Activated CD8-positive, alpha-beta memory T cell treated with anti-CD3 and anti-CD28 coated beads for 1 hour (primary cell): ENCODE measurements at places on chromosomes 12 and 14.

GRCh38 chr12:15336768-15337553 is 14.7 kb downstream of the PTPRO start:
- DNase-seq: no peak

GRCh38 chr12:65608319-65608916 is 215.9 kb upstream of the HMGA2 start:
- DNase-seq: no peak

- DNase-seq: no peak
These were observed 48.6 kb upstream of the GTF2A1 start for GRCh38 chr14:81269100-81269978.

GRCh38 chr14:69990323-69990722 is 111.1 kb downstream of the SMOC1 start:
- DNase-seq: no peak

- no peak for DNase-seq
These were observed 59.8 kb downstream of the WASHC4 start for GRCh38 chr12:105167346-105167745.

DNA sequence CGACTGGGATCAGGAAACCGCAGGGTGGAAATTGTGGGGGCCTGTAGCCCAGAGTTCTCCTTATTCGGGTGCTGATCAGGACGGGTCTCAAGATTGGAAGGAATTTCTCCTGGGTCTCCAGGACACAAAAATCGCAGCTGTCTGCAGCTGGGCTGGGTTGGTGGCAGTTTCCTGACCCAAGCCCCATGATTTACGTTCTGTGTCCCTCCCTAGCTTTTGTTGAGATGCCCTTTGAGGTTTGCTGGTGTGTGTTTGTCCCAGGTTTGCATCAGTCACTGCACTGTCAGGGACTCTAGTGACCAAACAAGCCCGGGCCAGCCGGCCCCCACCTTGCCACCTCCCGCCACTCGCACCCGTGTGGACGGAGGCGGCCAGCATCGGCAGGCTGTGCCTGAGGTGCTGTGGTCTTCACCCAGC is 89.5 kb downstream of the FBXL14 start:
- DNase-seq: no peak

- DNase-seq: no peak
These were observed 151.9 kb upstream of the NOS1 start for GRCh38 chr12:117513353-117513752.

DNA sequence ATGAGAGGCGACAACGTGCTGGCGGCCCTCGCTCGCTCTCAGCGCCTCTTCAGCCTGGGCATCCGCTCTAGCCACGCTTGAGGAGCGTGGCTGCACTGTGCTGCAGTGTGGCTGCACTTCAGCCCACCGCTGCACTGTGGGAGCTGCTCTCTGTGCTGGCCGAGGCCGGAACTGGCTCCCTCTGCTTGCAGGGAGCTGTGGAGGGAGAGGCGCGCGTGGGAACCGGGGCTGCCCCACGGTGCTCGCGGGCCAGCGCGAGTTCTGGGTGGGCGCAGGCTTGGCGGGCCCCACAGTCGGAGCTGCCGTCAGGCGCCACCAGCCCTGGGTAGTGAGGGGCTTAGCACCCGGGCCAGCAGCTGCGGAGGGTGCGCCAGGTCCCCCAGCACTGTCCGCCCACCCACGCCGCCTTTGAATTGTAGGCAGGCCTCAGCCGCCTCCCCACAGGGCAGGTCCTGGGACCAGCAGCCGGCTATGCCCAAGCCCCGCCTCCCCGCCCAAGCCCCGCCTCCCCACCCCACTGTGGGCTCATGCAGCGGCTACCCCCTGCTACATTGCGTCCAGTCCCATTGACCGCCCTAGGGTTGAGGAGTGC is 974.2 kb downstream of the FSCB start:
- no peak for DNase-seq

GRCh38 chr14:103517174-103517566 is 5.5 kb downstream of the CKB start:
- DNase-seq: no peak

DNA sequence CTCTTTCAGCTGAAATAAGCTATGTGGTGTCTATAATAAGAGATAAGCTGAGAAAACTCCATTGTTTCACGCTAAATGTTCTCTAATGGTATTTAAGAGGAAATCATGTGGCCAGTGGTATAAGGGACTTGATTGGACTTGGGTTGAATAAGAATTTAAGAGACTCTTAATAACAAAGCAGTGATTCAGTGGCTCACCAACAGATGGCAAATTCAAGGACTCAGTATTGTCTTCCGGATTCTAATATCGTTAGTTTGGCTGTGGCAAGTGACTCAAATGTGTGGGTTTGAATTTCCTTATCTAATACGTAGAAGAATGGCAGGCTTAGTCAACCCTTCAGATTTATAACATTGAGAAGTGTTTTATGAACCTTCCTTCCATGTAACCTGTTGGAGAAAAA is 49.1 kb upstream of the KCNH3 start:
- DNase-seq: no peak

DNA sequence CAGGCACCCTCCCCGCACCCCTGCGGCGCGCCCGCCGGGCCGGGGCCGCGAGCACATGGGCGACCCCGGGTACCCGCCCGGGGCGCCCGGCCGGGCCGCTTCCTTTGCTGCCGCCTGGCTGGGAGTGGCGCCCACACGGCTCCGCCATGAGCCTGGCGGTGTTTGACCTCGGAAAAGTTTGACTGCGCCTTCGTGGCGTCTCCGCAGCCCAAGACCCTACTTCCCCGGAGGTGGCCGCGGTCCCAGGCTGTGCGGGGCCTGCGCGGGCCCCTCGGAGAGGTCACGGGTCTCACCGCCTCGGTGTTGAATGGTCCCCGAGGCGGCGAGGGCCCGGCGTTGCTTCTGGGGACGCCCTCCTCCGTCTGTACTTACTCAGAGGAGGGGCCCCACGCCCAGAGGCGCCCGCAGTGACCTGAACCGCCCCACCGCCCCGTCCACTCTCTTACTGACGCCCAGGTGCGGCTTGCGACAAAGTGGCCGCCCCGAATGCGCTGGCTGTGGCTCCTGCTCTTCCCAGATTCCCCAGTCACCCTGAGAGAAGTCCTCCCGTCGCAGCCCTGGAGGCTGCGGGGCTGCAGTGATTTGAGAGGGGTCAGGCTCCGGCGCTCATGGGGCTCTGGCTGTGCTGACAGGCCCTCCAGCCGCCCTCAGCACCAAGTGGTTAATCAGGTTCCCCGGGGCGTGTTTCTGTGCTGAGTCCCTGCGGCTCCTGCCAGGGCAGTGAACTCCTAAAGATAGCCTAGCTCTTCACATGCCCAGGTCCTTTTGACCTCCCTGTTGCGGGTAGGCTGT is 5.8 kb downstream of the KMT5A start:
- DNase-seq: no peak

- DNase-seq: no peak
These were observed 320.6 kb upstream of the TBX3 start for GRCh38 chr12:115004470-115005146.

- no peak for DNase-seq
These were observed 290.9 kb downstream of the LRIG3 start for GRCh38 chr12:58629376-58629775.

DNA sequence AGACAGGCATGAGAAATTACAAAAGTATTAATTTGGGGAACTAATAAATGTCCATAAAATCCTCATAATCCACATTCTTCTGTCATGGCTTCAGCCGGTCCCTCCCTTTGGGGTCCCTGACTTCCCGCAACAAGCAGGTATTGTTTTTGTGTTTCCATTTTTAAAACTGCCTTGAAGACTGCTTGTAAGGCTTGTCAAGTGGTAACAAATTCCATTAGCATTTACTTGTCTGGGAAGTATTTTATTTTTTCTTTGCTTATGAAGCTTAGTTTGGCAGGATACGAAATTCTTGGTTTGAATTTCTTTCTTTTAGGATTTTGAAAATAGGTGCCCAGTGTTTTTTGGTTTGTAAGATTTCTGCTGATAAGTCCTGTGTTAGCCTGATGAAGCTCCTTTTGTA is 65.3 kb upstream of the LRFN5 start:
- no peak for DNase-seq

DNA sequence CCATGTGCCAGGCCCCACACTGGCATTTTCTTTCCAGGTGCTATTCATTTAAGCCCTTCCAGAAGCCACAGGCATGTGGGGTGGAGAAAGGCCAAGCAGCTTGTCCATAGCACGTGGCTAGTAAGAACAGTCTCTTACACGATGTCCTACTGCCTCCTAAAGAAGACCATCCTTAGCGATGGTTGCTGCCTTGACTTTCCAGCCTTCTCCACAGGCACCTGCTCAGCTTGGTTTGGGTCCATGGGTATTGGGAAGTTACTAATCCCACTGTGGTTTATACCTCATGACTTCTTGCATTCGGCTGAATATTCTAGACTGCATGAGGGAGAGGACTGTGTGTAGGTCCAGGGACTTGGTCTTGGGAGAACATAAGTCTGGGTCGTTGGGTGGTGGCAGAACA is 49.2 kb downstream of the NINJ2 start:
- no peak for DNase-seq

GRCh38 chr14:104548802-104549535 is 30.6 kb upstream of the C14orf180 start:
- no peak for DNase-seq

GRCh38 chr12:34333337-34333736 is 311.0 kb downstream of the ALG10 start:
- DNase-seq: no peak

DNA sequence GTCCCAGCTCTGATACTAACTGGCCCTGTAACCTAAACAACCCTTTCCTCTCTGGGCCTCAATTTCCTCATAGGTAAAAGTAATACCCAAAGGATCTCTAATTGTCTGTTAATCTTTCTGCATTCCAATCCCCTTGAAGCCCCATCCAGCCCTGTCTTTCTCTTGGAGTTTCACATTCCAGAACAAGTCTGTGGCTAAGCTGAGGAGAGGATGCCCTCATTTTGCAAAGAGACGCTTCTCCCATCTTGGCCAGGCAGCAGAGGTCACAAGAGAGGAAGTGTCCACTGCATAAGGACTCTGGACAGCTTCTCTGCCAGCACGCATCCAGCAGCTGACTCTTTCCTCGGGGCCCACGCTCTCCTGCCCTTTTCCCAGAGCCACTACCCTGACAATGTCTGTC is 263.4 kb upstream of the FKBP4 start:
- DNase-seq: no peak

DNA sequence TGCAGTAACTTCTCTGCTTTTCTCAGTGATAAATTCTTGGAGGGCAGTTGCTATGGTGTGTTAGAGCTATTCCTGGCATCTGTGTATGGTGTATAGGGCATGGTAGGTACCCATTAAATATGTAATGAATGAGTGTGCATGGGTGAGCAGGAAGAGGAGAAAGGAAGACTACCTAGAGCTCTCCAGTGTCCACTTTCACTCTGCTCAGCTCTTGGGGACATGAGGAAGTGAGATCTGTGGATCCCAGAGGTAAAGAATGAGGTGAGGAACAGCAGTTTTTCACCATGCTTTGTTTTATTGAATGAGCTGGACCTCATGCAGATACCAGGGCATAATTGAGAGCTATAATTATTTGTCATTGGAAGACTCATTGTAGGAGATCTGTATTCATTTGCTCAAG is 444.8 kb upstream of the RGS6 start:
- DNase-seq: no peak

DNA sequence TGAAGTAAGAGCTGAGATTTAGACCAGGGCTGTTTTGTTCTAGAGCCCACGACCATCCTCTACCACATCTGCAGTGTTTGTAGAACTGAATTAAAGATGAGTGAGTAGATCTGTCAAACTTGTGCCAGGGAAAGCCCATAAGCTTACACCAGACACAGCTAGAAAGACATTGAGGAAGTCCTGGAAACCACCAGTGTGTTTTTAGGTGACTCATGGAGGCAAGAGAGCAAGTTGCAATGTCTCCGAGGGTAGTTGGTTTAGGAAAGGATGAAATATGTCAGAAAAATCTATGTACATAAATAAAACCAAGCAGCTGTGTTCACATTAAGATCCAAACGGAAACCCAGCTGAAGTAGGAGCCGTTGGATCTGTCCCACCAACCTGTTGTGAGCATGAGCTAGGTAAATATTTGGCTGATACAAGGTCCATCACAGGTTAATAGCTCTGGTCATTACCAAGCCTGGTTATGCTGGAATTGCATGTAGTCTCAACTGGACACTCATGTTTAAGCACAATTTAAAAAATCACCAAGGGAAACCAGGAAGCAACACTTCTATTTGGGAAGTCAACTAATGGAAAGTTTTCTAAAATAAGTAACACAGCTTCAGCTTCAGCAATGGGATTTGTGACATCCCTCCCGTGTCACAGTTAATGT is 49.9 kb upstream of the PLEKHG3 start:
- DNase-seq: no peak

- no peak for DNase-seq
These were observed 334.8 kb upstream of the RGS6 start for GRCh38 chr14:71597287-71597920.

GRCh38 chr14:96114002-96114401 is 74.8 kb downstream of the C14orf132 start:
- DNase-seq: no peak

GRCh38 chr12:81699551-81699950 is 59.6 kb downstream of the PPFIA2 start:
- DNase-seq: no peak

GRCh38 chr14:61254808-61255526 is 26.2 kb downstream of the TMEM30B start:
- DNase-seq: no peak

DNA sequence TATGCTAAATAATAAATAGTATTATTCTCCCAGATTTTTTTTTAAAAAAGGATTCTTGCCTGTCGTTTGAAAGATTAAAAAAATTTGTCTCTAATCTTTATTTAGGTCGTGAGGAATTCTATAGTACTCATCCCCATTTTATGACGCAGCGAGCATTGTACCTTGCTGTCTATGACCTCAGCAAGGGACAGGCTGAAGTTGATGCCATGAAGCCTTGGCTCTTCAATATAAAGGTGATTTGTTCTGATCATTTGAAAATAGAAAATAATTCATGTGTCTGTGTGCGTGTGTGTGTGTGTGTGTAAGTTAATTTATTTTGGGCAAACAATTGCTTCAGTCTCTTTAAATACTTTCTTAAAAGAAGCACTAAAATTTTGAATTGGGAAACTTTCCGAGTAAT is 84.2 kb downstream of the LRRK2 start:
- DNase-seq: no peak

DNA sequence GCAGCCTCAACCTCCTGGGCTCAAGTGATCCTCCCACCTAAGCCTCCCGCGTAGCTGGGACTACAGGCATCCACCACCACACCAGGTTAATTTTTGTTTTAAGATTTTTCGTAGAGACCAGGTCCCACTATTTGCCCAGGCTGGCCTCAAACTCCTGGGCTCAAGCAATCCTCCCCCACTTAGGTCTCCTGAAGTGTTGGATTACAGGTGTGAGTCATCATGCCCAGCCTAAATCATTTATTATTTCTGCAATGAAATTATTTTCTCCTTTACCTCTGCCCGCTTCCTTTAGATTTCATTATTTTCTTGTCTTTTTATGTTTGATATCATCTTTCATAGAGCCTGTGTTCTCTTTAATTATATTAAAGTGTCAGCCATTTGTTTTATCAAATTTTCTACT is 165.2 kb upstream of the OTX2 start:
- no peak for DNase-seq
